Stimulated activated CD4-positive, alpha-beta T cell treated with anti-CD3 and anti-CD28 coated beads, Interleukin-2, amount 100 ng/mL, for 24 hours (primary cell): ENCODE measurements at places on chromosomes 7 and 10.

GRCh38 chr10:74365109-74365508 is 214.1 kb downstream of the ADK start:
- no peak for DNase-seq

GRCh38 chr10:57867241-57867640 is 400.5 kb downstream of the IPMK start:
- DNase-seq: no peak

- peak; percentile 24 for DNase-seq
These were observed 731 bp downstream of the CHCHD3 start for GRCh38 chr7:133081119-133081598.

- no peak for DNase-seq
These were observed 42.8 kb upstream of the WNT8B start for GRCh38 chr10:100419911-100420449.

DNA sequence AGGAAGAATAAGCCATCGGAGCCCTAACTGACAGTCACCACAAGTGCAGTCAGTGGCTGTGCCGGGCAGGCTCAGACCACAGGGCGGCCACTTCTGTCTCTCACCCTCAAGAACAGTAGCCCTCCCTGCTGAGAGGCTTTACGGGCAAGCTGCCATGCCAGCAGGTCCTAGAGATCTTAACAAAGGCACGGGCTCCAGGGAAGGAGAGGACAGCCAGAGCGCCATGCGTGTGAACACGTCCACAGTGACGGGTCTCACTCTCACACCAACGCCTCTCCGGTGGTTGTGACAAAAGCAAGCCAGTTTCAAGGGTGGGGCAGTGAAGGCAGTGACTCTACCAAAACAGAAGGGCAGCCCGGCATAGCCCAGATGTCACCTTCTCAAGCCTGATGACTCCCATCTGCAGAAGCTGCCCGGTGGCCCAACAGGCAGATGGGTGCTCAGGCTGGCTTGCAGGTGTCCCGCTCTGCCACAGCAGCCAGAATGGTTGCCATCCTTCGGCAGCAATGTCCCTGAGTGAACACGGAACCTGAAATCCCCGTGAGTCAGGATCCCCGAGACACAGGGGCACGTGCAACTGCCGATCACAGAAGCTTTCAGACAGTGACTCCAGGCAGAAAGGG is 102.0 kb downstream of the FAM53B start:
- DNase-seq: no peak

DNA sequence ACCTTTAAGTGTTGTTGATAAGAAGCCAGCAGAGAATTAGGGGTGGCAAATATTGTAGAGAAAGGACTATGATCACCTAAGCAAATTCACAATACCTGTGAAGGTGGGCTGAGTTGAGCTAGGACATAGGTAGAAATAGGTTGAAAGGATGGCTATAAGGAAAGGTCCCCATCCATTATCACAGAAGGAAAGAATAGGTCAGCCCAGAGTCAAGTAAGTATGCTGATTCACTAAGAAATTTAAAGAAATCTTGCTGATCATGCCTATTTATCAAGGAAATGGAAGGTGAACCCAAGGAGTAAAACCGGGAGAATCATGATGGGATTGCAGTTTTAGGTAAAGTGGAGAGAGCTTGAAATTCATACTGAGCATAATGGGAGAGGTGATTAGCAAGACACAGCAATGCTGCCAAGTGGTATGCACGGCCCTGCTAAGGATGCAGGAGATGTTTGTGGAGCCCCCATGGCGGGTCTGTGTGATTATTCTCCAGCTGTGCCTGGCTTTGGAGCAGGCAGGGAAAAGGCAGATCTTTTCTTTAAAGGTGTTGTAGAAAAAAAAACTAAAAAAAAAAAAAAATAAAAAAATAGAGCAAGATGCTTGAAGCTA is 399.4 kb downstream of the PLXDC2 start:
- no peak for DNase-seq

DNA sequence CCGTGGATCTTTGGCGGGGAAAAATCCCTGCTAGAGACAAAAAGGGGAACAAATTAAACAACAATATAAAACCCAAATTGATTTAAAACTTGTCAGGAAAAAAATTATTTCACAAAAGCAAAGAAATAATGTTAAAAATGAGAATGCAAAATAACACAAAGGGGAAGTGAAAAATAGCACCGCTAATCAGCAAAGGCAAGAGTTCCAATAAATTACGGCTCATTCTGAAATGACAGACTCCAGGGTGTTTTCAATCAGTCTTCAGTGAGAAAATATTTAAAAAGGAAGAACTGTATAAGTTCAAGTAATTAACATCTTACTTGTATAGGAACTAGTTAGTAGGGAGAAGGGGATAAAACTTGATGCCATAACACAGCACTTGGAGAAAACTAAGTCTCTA is 336.8 kb downstream of the LRRTM3 start:
- no peak for DNase-seq

GRCh38 chr10:69757553-69758309 is 44.0 kb upstream of the COL13A1 start:
- DNase-seq: no peak

- no peak for DNase-seq
These were observed 27.2 kb downstream of the ATE1 start for GRCh38 chr10:121900443-121901174.

DNA sequence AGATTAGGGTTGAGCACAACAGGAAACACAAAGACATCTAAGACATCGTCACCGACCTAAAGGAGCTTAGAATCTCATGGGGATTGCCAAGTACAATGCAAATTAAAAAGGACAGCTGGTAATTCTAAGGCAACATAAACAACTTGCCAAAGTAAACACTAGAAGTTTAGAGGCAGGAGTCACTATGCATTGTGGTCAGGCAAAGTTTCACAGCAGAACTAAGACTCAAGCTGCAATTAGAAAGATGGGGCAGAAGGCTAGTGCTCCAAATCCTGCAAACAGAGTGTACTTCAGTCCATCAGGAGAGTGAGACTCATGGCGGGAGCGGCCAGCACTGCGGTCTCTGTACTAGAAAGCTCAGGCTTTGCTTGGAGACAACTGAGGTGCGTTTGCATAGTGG is 52.7 kb downstream of the HIPK2 start:
- DNase-seq: no peak

DNA sequence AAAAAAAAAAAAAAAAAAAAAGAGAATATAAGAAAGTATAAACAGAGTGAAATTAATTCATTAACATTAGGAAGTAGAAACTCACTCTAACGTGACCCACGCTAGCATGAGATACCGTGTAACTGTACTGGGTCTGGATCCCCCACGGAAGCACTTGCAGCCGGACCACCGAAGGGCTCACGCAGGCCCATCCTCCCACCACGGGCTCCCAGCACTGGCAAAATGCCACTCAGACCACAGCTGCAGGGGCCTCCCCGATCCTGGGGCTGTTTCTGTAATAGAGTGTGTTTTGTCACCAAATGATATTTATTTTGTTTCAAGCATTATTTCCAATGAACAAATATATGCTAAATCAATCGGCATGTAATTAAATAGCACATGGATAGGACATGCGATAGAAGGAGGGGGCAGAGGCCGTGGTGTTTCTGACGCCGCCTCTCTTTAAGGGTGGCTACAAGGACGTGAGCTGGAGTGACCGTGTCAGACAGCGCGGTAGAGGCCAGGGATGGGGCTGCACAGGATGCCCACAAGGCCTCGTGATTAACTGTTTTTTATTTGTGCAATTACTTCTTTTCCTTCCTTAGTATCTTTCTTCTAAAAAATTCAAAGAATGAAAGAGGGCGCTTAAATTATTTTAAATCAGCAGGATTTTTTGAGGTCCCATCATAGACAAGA is 568.5 kb downstream of the PTPRN2 start:
- DNase-seq: no peak

GRCh38 chr7:50657912-50658311 is 92.7 kb upstream of the DDC start:
- no peak for DNase-seq

GRCh38 chr10:95314192-95314918 is 23.6 kb upstream of the PDLIM1 start:
- no peak for DNase-seq

DNA sequence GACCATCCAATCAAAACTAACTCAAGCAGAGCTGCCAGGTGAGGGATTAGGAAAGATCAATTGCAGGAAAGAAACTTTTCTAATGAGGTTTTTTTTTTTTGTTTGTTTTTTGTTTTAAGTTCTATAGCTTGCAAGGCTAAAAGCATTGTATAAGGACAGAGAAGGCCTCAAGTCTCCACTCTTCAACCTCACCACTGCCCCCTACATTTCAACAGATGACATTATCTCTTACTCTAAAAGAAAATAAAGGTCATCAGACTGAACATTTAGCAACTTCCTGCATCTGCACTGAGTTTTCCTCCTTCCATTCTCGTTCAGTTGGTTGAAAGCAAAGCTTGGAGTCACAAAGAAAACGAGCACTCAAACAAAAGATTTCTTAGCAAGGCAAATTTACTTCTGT is 45.2 kb upstream of the EXOC4 start:
- DNase-seq: no peak

DNA sequence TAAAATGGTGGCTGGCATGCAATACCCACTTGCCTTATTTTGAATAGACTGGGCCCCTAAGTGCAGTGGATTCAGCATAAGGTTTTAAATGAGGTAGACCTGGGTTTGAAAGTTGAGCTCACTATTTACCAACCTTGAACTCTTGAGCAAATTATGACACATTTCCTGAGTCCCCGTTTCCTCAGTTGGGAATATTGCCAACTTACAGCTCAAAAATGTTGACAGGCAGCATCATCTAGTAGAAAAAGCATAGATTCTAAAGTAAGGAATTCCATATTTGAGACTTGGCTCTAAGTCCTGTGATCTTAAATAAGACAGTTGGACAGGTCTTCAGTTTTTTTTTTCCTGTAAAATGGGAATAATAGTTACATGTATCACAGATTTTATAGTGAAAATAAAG is 305.5 kb downstream of the ACTR3B start:
- DNase-seq: no peak

GRCh38 chr7:83546586-83546985 is 102.4 kb downstream of the SEMA3E start:
- no peak for DNase-seq

DNA sequence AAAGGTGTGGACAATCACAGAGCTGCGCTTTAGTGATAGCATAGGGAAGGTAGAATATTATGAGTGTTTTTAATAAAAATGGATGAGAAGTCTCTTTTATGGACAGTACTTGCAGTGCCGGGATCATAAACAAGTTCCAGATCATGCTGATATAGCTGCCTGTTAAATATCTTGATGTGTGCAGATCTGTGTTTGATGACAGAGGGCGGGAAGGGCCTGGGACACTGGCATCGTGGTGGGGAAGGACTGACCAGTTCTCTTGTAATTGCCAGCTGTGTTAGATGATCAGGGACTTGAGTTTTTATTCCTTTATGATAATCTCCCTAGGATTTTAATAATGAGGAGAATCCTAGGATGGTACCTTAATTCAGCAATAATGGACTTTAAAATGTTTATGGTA is 14.6 kb downstream of the SND1 start:
- DNase-seq: no peak

DNA sequence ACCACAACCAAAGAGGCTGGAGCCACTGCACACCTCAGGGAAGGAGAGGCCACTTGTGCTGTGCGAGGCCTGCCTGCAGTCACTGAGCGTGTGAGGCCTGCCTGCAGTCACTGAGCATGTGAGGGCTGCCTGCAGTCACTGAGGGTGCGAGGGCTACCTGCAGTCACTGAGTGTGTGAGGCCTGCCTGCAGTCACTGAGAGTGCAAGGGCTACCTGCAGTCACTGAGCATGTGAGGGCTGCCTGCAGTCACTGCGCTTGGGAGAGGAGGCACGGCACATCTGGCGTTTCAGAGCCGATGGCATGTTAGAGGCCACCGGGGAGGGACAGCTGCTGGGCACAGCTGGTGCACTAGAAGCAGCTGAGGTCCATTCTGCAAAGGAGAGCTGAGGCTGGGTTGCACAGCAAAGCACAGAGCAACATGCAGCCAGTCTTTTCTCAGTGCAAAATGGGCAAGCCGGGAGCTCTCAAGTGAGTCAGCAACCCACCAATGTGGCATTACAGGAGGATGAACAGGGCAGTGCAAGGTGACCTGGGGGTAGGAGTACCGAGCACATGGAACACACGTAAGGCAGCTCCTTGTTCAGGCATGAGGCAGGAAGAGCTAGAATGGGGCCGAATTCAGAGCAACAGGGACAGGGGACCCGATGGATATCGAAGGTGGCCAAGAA is 540.1 kb downstream of the PTPRN2 start:
- no peak for DNase-seq

DNA sequence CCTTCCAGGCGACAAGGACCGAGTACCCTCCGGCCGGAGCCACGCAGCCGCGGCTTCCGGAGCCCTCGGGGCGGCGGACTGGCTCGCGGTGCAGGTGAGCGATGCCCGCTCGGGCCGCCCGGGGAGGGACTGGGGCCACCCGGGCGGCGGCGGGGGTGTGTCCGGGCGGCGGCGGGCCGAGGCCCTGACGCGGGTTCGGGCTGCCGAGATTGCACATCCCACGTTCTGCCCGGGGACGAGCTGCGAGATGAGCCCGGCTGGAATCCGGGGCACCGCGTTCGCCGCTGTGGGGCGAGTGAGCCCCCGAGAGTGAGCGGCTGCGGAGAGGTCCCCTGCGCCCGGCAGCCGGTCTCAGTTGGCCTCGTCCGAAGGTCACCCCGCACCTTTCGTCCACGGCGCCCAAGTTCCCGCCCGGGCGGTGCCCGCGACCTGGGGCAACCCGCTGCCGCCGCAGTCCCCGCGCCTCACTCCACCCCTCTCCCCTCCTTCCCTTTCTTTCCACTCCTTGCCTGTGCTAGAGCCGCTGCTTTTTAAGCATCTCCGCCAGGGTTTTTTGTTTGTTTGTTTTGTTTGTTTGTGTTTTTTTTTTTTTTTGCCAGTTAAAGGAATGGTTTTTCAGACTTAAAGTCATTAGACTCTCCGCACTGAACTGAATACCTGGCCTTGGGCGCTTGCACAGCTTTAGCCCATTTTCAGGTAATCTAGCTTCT is 515 bp downstream of the RALA start:
- DNase-seq: peak; percentile 31

GRCh38 chr10:125024497-125025234 is 82.7 kb downstream of the ZRANB1 start:
- no peak for DNase-seq

DNA sequence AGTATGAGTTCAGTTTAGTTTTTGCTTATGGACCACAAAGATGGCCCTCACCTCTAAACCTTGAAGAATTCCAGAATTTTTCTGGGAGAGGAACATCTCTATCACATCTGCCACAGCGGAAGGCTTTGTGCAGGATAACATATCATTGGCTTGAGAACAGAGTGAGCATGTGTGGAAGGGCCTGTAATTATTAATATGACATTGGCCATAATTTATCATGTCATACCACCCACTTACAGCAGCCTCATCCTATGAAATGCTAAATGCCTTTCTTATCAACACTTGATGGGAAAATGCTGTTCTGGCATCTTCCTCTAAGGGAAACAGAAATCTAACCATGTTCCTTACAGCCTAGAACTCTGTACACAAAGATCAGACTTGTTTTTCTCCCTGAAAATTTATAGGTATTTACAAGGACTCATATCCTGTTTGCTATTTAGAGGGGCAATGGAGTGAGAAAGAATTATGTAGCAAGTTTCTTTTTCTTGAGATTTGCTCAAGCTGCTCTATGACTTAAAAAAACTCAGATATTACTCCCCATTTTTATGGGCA is 817.3 kb downstream of the LRMDA start:
- no peak for DNase-seq
